ENCODE measurements at places on chromosomes 6 and 20. TPM values are rescaled to one million over a fixed set of nuclear protein-coding genes. Genes with fewer than 3 reads are reported as not detected.

- DNase-seq = no peak
These were observed 42.3 kb upstream of the FRMD1 start for GRCh38 chr6:168121303-168121665.

DNA sequence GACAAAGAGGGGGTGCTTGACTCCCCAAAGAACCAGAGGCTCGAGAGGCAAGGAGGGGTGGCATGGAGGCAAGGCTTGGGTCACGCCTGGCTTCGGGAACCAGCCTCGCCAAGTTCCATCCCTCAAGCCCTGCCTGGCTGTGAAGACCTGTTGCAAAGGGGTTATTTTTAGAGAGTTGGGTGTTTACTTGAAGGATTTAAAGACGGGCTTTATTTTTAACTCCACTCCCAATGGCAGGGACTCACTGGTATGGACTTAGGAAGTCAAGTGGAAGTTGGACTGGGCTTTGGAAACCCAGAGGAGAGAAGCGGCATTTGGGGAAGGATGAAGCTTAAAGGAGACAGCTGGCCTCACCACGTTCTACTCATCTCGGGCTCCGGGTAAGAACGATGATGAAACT is 43.1 kb downstream of the JPH2 start:
- DNase-seq = no peak

DNA sequence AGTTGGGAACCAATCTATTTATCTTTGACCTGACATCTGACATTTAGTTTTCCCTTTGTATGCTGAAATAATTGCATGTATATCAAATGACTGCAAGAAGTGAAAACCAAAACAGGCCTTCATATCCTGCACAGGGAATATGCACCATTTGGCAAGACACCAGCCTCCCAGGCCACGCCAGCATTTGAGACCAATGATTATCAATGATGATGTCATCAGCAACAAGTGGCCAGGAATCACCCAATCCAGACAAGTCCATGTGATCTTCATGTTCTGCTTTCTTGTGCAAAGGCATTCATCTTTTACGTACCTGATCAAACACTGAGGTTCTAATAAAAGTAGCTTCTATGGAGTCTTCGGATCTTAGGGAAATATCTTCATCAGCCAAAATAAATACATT is 107.4 kb upstream of the TENT5A start:
- no peak for DNase-seq

The SRMS gene
- not detected for total RNA-seq

- DNase-seq = no peak
These were observed 145.9 kb downstream of the SYCP2 start for GRCh38 chr20:59787538-59787890.

The C20orf202 gene
- not detected for total RNA-seq

- peak; percentile 71 for DNase-seq
These were observed 11.4 kb upstream of the MDFI start for GRCh38 chr6:41626917-41627316.

DNA sequence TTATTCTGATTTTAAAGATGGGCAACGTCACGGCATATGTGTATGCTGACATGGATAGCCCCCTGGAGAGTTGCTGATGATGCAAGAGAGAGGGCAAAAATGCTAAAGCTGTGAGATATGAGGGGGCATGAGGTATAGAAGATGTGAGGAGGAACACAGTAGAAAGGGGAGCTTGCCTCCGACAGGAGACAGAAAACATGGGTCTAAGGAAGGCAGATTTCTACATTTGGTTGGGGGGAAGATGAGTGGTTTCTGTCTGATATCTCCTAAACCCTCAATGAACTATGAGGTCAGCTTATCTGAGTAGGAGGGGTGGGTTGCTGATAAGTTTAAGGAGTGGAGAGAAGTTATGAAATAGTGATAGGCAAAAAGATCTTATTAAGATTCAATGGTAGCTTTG is 6.0 kb downstream of the RNF24 start:
- DNase-seq = no peak
